Effector memory CD8-positive, alpha-beta T cell (primary cell): ENCODE measurements at places on chromosomes 3 and 15.

DNA sequence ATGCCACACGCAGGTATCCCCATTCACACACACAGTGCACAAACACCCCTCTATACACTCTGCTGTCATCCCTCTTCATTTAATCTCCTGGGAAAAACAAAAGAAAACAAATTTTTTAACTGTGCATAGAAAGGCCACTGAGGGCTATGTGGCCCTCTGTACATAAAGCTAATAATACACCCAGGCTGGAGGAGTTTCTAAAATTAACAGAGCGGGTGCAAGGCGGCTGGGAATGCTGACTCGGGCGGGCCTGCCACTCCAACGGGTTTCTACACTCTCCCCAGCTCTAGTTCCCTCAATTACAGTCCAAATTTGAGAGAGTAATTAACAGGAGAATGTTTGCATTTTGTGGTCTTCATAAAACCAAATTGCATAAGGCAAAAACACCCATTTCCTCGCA, 23.1 kb downstream of the HCN4 start:
- DNase-seq, result no peak

GRCh38 chr3:159082519-159082918, 280.7 kb downstream of the MFSD1 start:
- no peak for DNase-seq

GRCh38 chr15:33526532-33526931, 215.8 kb downstream of the RYR3 start:
- no peak for DNase-seq

DNA sequence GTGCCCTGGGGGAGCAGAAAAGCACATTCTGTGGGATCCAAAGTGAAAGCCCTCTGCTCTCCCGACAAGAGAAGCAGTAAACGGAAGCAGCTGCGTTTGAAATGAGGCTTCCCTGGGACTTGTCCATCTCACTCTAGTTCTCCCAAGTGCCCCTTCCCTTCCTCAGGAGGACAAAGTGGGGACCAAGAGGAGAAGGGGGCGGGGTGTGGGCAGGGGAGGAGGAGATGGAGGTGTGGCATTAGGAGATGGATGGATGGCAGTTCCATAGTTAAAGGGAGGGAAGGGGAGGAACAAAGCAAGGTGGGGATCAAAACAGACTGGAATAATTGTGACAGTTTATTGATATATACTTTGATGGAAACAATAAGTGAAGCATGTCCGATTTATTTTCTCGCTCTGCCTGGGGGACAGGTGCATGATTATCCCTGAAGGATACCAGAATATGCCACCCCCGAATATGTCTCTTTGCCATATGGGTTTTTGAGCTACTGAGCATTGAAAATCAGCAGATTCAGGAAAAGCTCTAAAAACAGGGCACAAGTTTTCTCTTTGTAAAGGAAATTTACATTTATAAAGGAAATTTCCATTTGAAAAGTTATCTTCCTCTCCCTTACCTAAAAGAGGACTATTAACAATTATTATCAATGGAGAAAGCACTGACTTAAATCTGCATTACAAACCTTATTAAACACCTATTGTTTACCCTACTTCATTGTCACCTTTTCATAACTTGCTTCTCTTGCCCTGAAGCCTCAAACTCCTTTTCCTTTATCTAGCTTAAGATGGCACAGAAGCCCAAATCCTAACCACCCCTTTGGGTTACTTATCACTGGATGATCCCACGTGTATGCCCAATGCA, 58.9 kb upstream of the DAZL start:
- no peak for DNase-seq

GRCh38 chr3:154864947-154865346, 215.2 kb upstream of the MME start:
- DNase-seq, result no peak

GRCh38 chr3:50671331-50671730, 3.4 kb upstream of the DOCK3 start:
- DNase-seq, result no peak

DNA sequence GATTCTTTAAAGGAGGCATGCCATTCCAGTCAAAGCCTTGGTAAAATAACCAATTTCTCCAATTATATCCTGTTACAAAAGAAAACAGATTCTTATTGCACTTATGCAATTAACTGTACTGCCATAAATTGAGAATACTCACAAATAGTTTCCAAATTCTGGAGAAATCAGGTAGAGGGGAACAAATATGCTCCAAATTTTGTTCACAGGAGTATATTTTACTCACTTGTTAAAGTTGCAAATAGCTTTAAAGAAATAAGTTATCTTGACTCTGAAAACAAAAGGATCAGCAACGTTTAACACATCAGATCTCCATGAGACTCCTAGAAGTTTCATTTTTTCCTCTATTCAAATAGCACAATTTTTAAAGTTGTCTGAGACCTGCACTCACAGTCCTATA, 712.1 kb upstream of the ARRDC4 start:
- no peak for DNase-seq
